Activated T-helper 1 cell treated with anti-CD3 and anti-CD28 coated beads, Interleukin-2, amount 50 U/mL, for 16 hours (primary cell): ENCODE measurements at places on chromosomes 11 and 22.

GRCh38 chr11:102465696-102466095 is 13.1 kb upstream of the TMEM123 start:
- no peak for DNase-seq

DNA sequence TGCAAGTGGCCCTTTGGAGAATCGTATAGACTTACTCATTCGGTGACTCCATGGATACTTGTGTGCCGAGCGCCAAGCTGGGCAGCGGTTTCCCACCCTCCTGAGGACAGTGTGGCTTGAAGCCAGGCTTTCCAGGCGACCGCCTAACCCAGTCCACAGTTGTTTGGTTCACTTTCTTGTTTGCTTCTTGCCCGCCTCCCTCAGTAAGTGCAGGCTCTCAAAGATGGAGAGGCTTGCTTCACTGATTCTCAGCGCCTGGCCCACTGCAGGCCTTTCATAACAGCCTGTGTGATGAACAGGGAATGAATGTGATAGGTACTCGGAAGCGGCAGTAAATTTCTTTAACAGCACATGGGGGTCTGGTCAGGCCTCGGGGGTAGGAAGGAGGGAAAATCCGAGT is 11.2 kb upstream of the MDK start:
- no peak for DNase-seq

DNA sequence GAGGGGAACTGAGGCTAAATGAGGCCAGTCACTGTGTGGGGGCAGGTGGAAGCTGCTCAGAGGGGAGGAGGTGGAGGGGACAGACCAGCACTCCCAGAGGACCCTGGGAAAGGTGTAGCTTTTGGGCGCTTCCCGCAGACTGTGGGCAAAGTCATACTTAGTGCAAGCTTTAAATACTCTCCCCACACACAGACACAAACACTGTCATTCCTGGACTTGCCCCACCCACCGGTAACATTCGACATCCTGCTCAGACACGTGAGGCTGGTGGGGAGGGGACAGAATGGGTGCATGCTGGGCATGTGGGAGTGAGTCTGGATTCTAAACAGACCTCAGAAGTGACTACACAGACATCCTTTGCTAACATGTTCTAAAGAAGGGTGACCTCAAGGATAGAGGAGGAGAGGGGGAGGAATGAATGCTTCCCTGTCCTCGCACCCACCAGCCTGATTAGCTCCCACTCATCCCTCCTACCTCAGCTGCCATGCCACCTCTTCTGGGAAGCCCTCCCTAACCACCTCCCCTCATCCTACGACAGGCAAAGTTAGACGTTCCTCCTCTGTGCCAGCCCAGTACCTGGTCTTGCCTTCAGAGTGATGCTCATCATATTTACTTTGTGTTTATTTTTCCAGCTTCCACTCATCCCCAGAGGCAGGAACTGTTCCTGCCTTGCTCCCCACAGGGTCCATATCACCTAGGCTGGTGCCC is 22.2 kb downstream of the TSKU start:
- DNase-seq, result no peak

DNA sequence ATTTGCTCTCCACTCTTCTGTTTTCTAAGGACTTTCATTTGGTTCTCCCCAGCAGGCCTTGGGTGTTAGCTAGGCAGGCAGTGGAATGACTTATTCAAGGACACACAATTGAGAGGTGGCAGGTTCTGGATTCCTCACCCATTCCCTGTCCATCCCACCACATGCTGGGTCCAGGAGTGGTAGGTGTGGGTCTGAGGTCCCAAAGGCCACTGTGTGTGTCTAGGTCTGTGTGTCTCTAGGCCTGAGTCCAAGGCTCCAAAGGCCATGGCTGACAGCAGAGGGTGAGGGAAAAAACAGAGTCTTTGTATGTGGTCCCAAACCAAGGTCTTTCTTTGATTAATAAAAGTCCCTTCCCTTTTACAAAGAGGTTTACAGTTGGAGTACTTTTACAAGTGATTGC is 40.8 kb downstream of the SLC5A1 start:
- no peak for DNase-seq

GRCh38 chr11:105524286-105524685 is 85.6 kb upstream of the GRIA4 start:
- DNase-seq, result no peak

GRCh38 chr11:119206511-119207414 is 624 bp downstream of the CBL start:
- peak; percentile 11 for DNase-seq

DNA sequence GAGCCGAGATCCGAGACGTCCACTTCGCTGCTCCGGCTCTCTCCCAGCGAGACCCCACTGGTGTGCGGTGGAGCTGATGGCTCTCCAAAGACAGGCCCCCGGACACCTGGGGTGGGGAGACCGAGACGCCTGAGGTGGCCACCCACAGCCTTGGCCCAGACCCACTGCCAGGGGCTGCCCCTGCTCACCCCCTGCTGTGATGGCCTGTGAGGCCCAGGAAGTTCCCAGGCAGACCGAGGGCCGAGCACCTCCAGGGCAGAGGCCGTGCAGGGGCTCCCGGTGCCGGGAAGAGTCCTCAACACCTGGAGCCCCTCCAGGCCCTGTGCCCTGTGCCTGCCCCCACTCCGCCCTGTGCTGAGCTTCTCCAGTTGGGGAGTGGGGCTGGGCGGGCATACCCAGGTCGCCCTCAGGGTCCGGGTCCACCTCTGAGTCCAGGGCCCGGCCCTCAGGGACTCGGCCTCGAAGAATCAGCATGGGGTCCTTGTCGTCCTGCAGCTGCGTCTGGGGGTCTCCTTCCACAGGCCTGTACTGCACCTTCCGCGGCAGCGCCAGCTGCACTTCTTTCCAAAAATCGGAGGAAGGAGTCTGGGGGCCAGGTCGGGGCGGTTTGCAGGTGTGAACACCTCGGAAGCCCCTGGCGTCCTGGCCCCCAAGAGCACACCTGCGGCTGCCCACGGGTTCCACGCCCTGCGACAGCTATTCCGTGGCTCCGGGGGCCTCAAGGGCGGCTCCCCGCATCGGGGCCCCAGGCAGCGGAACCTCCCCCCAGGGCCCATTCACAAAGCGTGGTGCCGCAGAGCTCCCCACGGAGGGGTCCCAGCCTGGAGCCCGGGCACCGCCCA is 8.6 kb downstream of the SIGIRR start:
- DNase-seq, result no peak

GRCh38 chr11:14555818-14556217 is 35.6 kb upstream of the PSMA1 start:
- no peak for DNase-seq

DNA sequence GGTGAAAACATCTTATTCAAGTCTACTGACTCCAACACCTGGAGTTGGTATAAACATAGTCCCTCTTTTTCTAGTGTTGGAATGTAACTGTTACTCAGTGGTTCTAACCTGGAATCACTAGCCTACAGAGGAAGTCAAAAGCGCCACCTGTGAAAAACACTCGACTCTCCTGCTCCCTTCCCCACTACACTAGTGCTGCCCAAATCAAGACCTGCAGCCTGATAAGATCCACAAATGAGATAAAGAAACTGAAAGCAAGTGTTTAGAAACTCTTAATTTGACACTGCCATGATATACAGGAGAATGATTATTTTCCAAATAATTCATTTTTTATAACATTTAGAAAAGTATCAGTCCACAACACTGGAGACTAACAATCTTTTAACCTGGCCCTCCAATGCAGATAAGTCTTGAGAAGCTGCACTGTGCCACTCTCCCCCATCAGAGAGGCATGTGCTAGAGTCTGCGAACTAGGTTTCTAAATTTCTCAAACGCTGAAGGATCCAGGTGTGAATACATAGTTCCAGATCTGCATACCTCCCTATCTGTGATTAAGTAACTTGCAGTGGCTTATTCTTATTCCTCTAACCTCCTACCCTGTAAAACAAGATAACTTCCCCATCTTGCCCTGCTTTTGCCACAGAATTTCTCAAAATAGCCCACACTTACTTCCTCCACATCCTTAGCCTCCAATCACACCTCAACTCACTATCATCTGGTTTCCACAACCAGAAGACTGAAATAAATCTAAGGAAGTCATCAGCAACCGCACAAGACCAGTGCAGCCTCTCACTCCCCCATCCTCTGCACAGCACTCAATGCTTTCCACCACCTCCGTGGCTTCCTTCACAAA is 88.1 kb downstream of the RRAS2 start:
- no peak for DNase-seq

DNA sequence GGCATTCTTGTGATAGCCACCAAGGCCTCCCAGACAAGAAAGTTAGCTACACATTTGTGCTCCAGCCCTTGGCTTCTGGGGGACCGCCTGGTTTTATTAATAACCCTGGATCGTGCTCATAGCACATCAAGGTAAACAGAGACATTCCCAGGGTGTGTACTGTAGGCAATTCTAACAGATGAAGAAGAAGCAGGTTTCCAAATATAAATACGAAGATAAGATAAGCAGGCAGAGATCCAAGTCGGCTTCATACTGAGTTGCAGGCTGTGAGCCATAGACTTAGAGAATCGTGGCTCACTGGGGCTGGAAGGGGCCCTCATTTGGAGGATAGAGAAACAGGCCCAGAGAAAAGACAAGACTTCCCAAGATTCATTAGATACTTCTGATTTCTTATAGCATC is 131.4 kb downstream of the TENM4 start:
- no peak for DNase-seq

DNA sequence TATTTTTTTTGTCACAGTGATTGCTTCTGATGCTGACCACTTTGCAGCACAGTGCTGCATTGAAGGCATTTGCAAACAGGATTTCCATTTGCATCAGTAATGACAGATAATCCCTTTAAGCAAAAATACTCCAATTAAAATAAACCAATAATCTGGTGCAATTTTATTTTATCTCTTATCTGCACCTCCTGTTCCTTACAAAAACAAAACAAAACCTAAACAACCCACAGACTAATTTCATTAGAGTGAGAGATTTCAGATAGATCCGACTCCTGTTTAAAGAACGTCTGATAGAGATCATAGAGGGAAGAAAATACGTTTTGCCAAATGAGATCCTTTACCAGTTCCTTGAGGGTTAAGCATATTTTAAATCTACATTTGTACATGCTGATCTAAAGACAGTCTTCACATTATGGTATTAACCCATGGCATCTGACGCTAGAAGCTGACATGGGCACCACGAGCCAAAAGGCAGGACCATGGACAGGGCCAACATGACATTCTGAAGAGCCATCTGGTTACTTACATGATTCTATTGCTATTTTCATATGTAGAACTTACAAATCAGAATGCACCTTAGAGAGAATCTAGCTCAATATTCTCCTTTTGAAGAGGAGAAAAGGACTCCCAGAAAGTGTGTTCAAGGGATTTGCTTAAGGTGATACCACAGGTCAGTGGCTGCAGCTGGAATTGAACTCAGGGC is 286.2 kb upstream of the NARS2 start:
- DNase-seq, result no peak

- DNase-seq, result no peak
Observed at GRCh38 chr11:43269254-43269918, 42.4 kb upstream of the API5 start.

DNA sequence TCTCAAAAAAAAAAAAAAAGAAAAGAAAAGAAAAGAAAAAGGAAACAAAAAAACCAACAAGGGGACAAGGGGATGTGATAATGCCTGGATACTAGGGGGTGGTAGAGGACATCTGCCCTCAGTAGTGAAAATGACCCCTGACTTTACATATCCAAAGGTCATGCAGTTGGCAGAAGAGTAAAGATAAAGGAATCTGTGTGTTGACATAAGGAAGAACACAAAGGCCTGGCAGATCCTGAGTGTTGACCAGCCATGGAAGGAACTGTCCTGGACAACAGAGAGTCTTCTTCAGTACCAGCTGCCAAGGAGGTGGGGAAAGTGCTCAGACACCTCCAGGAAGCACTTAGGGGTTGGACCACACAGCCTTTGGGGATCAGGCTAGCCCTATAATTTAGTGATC is 12.6 kb downstream of the SLC43A1 start:
- no peak for DNase-seq

GRCh38 chr11:20113149-20113438 is 47.2 kb downstream of the DBX1 start:
- DNase-seq, result no peak

- DNase-seq, result no peak
Observed at GRCh38 chr22:26847816-26848215, 190.4 kb downstream of the MIAT start.

- DNase-seq, result no peak
Observed at GRCh38 chr11:11155962-11156815, 196.9 kb downstream of the CSNK2A3 start.

DNA sequence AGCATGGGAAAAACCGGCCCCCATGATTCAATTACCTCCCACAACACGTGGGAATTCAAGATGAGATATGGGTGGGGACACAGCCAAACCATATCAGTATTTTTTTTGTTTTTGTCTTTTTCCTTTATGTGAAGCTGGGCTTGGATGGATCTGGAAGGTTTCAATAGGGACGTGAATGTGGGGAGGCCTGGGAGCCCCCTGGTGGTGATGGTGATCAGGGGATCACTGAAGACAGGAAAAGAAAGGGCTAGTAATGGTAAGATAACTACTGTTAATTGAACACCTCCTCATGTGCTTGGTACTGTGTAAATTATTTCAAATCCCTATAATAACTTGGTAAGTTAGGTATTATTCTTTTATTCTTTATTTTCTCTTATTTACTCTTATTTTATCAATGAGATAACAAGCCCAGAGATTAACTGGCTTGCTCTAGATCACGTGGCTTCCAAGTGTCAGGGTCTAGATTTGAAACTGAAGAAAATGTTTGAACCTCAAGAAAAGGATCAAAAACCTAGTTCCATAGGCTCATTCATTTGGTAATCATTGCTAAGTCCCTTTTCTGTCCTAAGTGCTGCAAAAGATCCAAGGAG is 364.2 kb downstream of the TENM4 start:
- DNase-seq, result no peak

GRCh38 chr22:40107851-40108378 is 69.8 kb upstream of the TNRC6B start:
- no peak for DNase-seq

DNA sequence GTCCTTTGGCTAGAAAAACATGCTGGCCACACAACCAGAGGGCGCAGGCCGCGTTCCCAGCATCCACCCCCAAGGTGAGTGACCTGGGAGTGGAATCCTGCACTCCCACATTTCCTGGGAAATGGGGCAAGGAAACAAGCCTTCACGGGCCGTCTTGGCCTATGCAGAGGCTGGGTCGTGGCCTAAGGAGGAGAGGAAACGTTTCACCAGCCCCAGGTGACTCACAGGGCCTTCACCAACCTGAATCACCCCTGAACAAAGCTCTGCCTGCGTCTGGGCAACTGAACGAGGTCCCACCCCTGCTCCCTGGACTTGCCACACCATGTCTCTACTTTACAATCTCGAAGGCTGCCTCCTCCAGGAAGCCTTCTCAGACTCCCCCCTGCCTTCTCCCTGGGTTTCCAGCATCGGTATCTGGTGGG is 13.2 kb downstream of the MYH9 start:
- DNase-seq, result no peak

DNA sequence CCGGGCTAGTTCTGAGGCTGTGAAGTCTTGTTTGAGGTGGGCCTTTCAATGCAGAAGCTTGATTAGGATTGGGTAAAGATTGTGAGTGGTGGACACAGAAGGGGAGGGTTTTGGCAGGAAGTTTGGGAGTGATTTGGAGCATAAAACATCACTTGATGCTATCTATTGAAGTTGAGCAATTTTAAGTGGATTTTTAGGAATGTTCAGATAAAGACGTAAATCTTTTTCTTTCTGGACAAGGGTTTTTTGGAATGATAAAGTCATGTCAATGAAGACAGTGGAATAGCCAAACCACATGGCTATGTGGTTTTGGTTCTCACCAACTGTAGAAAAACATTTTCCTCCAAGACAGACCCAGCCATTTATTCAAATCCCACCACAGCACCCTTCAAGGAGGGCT is 111.2 kb upstream of the SNX19 start:
- DNase-seq, result no peak

- DNase-seq, result no peak
Observed at GRCh38 chr11:134293119-134294113, 17.2 kb downstream of the GLB1L3 start.

GRCh38 chr11:36865846-36866245 is 267.8 kb upstream of the RAG2 start:
- no peak for DNase-seq
